ENCODE measurements at places on chromosomes 16 and 17.

- DNase-seq: no peak
Measured at GRCh38 chr17:50207792-50208567, 6.5 kb upstream of the COL1A1 start.

- DNase-seq: no peak
Measured at GRCh38 chr16:88839745-88840599, 16.8 kb downstream of the GALNS start.

DNA sequence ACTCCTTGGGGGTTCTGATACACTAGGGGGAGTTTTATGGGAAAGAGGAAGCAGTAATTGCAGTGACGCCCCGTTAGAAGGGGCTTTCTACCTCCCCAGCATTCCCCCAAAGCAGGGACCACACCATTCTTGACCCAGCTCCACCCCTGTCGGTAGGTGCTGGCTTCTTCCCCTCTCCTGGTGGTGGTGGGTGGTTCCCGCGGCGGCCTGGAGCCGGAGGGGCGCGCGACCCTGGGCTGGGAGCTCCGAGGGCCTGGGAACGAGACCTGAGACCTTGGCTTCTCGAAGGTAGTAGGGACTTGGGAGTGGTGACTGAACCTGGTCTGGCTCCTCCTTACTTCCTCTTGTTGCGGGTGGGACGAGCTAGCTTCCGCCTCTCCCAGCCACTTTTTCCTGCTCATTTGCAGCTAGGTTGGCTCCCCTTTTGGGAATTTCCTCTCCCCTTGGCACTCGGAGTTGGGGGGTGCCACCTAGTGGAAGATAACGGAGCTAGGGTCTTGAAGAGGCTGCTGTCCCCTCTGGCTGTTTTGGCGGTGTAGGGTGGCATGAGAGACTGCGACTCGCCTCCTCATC is 438 bp downstream of the GRN start:
- DNase-seq: no peak

- no peak for DNase-seq
Measured at GRCh38 chr16:34054137-34054536, 594.7 kb downstream of the TP53TG3F start.

DNA sequence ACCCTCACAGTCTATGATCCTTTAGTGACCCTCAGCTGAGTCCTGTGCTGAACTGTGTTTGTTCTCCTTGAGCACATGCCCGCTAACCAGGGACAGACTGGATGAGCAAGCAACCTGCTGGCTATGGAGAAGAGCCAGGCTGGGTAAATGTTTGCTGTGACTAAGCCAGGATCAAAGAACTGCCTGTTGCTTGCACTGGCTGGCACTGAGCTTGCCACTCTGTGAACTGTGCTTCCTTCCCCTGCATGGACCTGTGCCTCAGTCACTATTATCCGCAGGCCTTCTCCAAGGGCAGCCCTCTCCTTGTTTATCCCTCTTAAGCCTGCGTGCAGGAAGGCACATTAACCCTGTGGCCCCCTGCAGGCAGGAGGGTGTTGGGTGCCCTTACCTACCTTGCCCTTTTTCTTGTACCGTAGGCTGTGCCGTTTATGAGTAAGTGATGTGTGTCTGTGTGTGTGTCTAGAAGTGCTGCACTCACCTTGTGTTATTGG is 7.4 kb downstream of the PNPO start:
- DNase-seq: no peak

GRCh38 chr16:85639529-85640253 is 26.6 kb downstream of the GSE1 start:
- DNase-seq: no peak

- DNase-seq: no peak
Measured at GRCh38 chr17:14428648-14429029, 127.8 kb downstream of the HS3ST3B1 start.

GRCh38 chr17:246851-247421 is 65.5 kb upstream of the DOC2B start:
- no peak for DNase-seq

DNA sequence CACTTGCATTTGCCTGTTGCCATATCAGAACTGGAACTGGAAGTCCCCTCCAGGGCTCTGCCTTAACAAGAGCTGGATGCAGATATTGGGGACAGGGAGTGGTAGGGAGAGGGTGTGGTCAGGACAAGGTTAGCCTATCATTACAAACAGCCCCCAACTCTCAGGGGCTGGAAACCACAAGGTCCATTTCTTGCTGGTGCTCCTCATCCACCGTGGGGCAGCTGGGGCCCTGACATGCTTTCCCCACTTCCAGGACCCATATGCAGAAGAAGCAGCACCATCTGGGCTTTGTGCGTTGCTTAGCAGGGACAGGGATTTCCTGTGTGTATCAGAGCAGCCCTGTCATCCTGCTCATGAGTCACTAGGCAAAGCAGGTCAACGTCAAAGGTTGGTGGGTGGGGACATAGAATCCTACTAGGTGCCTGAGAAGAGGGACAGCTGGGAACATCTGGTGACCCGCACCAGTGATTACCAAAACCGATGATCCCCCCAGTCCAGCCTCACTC is 26.9 kb downstream of the RGS9 start:
- peak; percentile 39 for DNase-seq

DNA sequence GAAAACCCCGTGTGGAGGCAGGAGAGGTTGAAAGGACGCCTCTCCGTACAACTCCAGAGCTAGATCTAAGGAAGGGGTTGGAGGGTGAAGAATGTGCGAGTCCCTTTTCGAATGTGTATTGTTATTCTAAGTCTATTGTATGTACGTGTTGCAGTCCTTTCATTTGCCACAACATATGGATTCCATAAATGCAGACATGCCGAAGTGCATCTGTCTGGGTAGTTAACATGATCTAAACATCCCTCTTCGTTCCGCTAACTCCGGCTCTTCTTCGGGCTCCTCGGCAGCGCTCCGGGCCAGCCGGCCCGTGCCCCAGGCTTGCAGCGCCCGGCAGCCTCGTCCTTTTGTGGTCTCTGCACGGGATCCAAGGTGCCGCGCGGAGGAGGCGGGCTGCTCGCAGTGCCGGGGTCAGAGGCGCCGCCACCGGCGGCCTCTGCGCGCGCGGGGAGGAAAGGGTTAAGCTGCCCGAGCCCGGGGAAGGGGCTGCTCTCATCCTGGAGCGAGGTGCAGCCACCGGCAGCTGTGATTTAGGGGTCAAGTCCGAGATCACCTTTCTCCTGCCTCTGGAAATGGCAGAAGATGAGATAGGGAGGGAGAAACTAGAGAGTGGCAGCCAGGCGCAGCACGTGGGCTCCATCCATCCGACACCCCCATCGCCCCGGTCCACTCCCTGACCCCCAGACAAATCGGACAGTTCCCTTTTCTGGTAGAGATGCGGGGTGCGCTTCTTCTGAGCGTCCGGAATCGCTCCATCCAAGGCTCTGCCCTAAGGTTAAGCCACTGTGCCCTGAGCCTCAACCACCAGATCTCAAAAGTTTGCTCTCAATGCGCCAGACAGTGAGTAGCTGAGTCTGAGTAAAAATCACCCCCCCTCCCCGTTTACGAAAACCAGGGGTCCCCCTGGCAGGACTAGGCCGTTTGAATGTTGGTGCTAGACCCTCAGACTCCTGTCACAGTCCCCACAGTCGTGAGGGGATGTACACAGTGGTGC is 15.1 kb upstream of the ZFHX3 start:
- no peak for DNase-seq

DNA sequence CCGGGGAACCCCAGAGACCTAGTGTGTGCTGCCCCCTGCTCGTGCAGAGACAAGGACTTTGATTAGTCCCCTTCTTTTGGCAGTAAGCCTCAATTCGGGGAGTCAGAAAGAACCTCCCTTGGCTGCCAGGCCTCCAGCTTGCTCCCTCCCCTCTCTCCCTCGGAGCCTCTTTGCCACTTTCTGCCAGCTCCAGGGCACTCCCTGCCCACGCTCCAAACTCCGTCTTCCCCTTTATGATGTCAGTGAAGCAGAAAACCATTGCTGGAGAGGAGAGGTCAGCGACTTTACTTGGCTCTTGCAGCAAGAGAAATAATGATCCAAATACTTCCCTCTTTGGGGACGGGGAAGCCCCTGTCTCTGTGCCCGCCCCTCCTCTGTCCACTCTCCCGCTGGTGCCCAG is 28.1 kb downstream of the TTYH2 start:
- DNase-seq: no peak

- DNase-seq: no peak
Measured at GRCh38 chr17:15883617-15884111, 61.3 kb upstream of the ADORA2B start.

GRCh38 chr16:74561626-74562025 is 45.3 kb downstream of the GLG1 start:
- no peak for DNase-seq

DNA sequence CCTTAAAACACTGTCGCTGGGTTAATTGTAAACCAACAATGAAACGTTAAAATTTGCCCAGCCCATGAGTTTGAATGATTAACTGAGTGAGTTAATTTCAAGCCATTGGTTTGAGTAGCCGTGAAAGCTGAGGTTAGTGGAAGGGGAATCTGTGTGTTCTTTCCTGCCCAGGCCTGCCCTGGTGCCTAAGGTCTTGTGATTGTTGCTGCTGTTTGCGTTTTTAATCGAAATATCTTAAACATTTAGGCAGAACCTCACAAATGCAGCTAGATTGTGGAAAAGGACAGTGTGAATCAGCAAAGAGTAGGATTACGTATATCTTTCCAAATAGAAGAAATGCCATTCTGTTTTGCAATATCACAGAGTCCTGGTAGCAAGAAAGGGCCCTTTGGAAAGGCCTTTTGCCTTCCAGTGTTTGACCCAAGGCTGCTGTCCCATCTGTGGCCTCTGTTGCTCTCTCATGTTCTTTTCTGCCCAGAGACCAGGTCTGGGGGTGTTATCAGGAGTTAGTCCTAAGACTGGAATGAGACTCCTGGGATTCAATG is 113.8 kb downstream of the MSI2 start:
- DNase-seq: no peak

GRCh38 chr17:72617557-72617956 is 474.9 kb downstream of the SLC39A11 start:
- no peak for DNase-seq

- DNase-seq: no peak
Measured at GRCh38 chr16:20918486-20919239, 18.1 kb downstream of the LYRM1 start.

- DNase-seq: no peak
Measured at GRCh38 chr17:57935833-57936807, 19.1 kb downstream of the CUEDC1 start.

GRCh38 chr17:43673516-43674323 is 12.0 kb upstream of the MEOX1 start:
- peak; percentile 72 for DNase-seq

DNA sequence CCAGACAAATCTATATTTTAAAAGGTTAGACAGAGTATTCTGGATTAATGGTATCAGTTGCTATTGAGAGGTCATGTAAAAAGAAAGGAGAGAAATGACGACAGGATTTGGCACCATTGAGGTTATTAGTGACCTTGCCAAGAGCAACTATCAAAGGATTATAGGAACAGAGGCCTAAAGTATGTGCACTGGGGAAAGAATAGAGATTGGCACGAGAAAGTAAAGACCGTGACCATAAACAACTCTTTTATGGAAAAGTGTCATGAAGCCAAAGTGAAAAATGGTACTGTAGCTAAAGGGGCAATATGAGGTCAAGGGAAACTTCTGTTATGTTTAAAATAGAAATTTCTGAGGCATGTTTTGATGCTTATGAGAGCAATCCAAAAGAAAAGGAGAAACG is 115.2 kb upstream of the KIF2B start:
- DNase-seq: no peak

DNA sequence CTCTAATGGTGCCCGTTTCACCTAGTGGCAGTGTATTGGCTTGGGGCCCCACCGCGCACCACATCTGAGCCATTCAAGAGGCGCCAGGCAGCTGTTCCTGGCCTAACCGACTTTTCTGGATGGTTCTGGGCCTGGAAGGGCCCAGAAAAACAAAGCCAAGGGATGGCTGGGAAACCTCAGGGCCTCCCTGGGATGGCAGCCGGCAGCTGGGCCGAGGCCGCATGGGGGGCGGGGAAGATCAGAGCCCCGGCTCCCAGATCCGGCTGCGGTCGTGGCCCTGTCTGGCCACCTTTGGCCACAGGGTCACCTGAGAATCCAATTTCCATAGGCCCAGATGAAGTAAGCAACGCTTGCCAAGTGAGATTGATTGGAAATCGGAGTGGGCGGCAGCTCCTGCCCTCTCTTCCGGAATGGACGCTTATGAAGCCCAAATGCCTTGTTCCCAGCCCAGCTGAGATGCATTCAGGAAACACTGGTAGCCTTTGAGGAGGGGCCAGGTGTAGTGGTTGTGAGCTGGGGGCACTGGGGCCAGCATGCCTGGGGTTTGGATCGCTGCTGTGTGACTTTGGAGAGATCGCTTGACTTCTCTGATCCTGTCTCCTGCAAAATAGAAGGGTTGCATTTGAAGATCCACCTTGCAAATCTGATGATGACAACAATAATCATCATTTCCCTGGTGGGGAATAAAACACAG is 163.8 kb upstream of the GSE1 start:
- DNase-seq: no peak

DNA sequence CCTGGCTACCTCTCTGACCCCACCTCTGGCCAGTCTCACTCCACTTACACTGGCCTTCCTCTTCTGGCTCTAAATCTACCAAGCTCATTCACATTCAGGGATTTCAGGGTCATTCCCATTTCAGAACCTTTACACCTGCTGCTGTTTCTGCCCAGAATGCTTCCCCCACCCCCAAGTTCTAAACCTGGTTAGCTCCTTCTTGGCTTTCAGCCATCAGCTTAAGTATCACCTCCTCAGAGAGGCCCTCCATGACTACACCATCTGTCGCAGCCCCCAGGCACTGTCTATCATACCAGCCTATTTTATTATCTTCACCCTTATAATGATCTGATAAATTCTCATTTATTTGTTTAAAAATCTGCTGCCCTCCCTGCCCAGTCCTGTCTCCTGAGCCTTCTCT is 23.3 kb upstream of the NGFR start:
- no peak for DNase-seq

Data from stimulated activated CD4-positive, alpha-beta T cell treated with anti-CD3 and anti-CD28 coated beads, Interleukin-4, amount 100 ng/mL, for 48 hours (primary cell).